ENCODE measurements at places on chromosomes 2 and 18.
A peak's percentile ranks its signal among the peaks of the same experiment; 100 is the strongest.

GRCh38 chr2:225334514-225334913 is 65.0 kb upstream of the NYAP2 start:
- no peak for DNase-seq

DNA sequence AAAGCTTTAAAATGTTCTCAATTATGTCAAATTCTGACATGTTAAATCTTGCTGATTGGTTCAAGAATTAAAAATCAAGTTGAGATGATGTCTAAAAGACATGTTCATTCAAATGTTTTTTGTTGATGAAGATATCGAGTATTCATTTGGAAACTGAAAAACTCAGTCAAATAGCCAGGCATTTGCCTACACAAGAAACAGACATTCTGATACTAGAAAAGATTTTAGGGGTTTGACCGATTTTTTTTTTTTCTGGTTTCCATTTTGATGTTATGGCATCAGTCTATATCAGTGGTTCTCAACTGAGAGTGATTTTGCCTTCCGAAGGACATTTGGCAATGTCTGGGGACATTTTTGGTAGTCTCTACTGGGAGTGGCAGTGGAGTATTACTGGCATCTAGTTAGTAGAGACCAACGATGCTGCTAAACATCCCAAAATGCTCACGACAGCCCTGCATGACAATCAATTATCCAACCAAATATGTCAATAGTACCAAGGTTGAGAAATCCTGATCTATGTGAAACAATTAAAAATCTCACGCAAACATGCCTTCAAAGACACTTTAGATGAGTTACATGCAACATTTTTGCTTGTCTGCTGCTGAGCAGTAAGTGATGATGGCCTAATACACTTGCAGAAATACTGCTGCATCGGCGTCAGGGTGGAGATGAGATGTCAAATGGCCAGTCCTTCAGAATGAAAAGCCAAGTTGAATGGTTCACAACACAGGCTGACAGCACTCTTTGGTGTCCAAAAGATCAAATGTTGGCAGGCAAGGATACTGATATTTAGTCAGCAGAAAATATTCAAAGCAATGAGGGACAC is 12.5 kb downstream of the RASGRP3 start:
- no peak for DNase-seq

DNA sequence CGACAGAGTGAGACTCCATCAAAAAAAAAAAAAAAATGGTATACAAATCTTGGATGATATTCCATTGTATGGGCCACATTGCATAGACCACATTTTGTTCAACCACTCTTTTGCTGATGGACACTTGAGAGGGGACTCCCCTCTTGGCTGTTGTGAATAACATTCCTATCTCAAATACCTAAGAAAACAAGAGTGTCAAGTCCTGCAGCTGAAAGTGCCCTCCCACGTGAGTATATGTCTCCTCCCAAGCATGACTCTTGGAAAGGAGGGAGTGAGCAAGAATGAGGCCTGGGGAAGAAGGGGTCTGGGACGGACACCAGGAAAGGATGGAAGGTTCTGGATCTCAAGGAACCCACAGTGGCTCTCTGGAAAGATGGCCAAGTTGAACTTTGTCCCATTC is 36.0 kb upstream of the NPAS2 start:
- no peak for DNase-seq

GRCh38 chr2:28102455-28102874 is 211.9 kb downstream of the BABAM2 start:
- no peak for DNase-seq

DNA sequence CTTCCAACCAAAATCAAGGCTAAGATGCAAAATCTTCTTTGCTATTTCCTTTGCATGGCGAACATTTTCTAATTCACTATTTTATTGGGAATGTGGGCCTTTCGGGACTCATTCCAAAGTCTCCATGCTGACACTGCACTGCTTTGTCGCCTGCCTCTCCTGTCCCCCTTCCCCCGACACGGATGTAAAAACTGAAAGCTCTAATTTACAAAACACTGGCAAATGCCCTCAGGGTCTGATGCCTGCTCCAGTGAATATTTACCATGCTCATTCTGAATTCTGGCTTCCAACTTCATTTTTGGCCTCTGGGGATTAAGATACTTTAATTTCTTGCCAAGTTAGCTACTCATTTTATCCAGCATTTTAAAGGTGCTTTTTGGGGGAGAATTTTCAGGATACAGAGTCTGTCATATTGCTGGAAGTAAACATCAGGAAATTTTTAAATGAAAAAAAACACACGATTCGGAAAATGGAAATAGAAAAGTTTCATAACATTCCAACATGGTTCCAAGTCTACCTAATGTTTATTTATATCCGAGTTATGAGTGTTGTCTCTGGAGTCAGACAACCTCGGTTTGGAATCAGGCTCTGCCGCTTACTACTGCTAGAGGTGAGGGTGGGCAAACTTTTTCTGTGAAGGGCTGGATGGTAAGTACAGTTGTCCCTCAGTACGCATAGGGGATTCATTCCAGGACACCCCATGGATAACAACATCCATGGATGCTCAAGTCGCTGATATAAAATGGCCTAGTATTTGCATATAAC is 14.6 kb upstream of the LTBP1 start:
- DNase-seq, result no peak

DNA sequence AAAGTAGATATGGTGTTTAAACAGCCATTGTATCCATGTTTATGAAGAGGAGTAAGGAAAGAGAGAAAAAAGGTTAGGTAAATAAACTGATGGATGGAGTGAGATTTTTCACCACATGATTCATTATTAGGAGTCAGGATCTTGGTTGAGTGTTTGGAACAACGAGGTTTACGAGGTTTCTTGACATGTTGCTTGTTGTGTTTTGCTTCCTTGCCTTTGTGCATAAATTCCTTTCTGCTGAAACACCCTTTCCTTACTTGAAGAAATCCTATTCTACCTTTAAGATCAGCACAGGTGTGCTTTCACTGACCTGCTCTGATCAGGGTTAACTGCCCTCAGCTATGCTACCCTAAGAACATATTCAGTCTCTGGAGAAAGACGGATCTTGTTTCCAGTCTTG is 66.6 kb downstream of the EFEMP1 start:
- no peak for DNase-seq

DNA sequence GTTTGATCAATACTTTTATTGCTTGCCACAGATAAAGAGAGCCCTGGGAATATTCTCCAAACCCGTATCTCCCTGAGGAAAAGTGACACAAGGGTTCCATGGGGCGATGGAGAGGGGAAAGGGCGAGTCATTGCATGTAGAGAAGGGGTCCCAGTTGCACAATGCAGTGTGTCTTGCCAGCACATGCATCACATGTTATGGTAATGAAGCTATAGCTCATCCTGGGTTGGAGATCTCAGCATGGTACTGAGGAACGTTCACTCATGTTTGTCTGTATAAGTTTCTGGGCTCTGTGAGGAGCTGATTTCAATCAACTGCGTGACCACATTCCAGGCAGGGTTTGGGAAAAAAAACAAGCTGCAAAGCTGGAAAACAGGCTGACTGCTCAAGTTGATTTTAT is 220.7 kb upstream of the MC4R start:
- DNase-seq, result no peak

DNA sequence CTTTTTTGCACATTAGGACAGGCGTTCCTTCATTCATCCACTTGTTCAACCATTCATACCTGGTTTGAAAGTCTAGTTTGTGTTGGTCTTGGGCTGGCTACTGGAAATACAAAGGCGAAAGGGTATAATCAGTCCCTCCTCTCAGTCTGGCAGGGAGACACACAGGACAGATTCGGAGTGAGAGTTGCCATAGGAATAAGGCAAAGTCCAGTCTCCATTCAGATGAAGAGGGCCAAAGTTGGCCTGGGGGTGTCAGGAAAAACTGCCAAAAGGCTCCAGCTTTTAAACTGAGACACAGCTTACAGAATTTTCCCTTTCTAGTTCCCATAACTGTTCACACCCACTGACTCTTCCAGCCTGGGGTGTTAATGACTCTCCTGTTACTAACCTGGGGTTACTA is 96.3 kb upstream of the AQP4 start:
- DNase-seq, result no peak

DNA sequence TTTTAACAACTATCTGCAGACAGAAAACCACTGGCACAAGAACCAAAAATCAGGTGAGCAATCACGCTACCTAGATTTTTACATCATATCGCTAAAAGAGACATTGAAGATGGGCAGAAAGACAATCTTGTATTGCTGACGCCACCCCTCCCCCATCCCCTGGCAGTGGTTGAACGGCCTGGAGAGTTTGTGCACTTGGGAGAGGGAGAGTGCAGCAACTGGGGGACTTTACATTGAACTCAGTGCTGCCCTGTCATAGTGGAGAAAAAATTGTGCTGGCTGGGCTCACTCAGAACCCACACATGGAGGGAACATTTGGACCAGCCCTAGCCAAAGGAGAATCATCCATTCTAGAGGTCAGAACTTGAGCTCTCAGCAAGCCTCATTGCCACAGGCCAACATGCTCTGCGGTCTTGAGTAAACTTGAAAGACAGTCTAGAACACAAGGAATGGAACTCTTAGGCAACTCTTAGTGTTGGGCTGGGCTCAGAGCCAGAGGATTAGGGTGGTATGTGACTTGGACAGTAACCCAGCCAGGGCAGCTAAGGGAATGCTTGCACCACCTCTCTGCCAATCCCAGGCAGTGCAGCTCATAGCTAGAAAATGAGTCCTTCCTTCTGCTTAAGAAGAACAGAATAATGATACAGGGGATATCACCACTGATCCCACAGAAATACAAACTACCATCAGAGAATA is 220.0 kb upstream of the CYP26B1 start:
- DNase-seq, result no peak

DNA sequence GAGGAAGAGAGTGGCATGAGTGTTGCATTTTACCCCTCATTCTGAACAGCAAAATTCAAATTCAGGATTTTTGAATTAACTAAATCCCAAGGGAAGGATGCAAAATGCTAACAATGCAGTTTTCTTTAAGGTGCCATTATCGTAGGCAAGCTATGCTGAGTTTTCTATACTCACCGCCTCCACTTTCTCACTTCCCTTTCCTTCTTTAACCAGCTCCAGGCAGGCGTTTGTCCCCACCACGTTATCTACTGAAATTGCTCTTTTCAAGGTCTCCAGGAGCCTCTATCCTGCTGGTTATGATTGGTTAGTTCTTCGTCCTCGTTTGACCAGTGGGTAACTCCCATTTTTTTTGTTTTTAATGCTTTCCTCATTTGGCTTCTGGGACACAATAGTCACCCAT is 1.8 kb upstream of the CPO start:
- no peak for DNase-seq

GRCh38 chr2:141041281-141041680 is 1089.5 kb downstream of the LRP1B start:
- no peak for DNase-seq

GRCh38 chr2:173451118-173451517 is 96.4 kb downstream of the CDCA7 start:
- peak; percentile 7 for DNase-seq

All from stimulated activated CD8-positive, alpha-beta memory T cell treated with anti-CD3 and anti-CD28 coated beads, Interleukin-4, amount 100 ng/mL, for 1 hour (primary cell).